Stimulated activated CD4-positive, alpha-beta T cell treated with anti-CD3 and anti-CD28 coated beads, Interleukin-12 subunit alpha, Interleukin-12 subunit beta, amount 100 ng/mL, for 48 hours (primary cell): ENCODE measurements at places on chromosomes 6 and 20.

DNA sequence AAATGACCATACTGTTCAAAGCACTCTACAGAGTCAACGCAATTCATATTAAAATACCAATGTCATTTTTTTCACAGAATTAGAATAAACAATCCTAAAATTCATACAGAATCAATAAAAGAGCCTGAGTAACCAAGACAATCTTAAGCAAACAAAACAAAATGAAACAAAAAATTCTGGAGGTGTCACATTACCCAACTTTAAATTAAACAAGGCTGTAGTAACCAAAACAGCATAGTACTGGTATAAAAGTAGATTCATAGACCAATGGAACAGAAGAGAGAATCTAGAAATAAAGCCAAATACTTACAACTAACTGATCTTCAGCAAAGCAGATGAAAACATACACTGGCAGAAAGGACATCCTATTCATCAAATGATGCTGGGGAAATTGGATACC is 346.9 kb upstream of the JAG1 start:
- no peak for DNase-seq

GRCh38 chr6:37878150-37878710 is 58.7 kb downstream of the ZFAND3 start:
- DNase-seq, result no peak

- DNase-seq, result no peak
Measured at GRCh38 chr6:106085692-106085983, 498 bp upstream of the PRDM1 start.

- DNase-seq, result no peak
Measured at GRCh38 chr20:16279320-16279719, 293.9 kb downstream of the KIF16B start.

DNA sequence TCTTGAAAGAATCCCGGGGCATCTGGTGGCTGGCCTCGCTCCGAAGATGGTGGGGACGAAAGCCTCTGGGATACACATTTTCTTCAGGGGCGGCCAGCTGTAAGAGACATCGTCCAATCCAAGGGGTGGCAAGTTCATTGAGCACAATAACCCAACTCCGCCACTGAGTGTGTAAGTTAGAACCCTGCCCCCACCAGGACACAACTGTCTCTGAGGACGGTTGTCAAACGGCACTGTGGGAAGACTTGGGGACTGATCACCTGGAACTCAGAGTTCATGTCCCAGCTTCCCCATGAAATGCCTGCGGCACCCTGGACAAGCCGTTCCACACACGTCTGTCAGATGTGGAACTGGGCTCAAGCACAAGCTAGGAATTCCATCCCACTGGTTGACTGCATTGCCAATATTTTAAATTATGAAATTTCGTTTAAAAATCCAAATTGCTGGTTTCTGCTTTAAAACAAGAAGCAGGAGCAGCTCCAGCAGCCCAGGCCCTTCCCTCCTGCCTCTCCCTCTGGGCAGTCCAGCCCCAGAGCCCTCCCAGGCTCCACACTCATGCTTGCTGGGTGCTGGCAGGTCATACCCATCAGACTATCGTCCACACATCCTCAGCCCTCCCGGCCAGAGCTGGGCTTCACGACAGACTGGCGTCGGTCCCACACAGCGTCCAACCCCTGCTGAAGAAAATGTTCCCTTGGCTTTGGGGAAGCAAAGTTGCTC is 80.9 kb upstream of the AFDN start:
- no peak for DNase-seq

DNA sequence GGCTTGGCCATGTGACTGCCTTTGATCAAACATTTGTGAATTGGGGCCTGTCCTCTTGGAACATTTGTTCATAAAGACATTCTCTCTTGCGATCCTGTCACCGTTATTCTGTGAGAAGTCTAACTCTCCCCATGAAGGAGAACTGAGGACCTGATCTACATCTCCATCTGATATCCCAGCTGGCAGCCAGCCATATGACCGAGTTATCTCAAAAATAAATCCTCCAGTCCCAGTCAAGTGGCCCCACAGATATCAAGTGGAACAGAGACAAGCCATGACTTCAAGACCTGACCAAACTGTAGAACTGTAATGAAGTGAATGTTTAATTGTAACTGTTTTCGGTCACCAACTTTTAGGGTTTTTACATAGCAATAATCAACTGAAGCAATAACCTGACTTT is 25.7 kb downstream of the SNX3 start:
- DNase-seq, result no peak

DNA sequence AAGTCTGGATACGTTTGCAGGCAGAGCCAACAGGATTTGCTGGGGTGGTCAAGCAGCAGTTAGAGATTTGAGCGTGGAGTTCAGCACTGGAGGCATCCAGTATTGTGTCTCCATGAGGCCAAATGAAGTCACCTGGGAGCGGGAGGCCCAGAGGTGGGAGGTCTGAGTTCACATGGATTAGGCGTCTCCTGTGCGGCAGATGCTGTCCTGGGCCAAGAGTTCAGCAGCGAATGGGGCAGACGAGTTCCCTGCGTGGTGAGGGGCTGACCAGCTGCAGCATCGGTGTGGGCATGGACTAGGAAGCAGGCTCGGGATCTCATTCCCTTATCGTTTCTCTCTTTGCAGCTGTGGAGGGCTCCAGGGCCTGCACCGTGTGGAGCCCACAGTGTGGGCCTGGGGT is 66.2 kb downstream of the BCAS4 start:
- no peak for DNase-seq

GRCh38 chr6:48144021-48144420 is 33.0 kb upstream of the PTCHD4 start:
- no peak for DNase-seq

GRCh38 chr6:51463321-51463720 is 624.1 kb downstream of the PKHD1 start:
- no peak for DNase-seq

- no peak for DNase-seq
Measured at GRCh38 chr6:42154461-42155209, 12.2 kb upstream of the C6orf132 start.

GRCh38 chr6:139847457-139847813 is 473.0 kb upstream of the CITED2 start:
- no peak for DNase-seq

DNA sequence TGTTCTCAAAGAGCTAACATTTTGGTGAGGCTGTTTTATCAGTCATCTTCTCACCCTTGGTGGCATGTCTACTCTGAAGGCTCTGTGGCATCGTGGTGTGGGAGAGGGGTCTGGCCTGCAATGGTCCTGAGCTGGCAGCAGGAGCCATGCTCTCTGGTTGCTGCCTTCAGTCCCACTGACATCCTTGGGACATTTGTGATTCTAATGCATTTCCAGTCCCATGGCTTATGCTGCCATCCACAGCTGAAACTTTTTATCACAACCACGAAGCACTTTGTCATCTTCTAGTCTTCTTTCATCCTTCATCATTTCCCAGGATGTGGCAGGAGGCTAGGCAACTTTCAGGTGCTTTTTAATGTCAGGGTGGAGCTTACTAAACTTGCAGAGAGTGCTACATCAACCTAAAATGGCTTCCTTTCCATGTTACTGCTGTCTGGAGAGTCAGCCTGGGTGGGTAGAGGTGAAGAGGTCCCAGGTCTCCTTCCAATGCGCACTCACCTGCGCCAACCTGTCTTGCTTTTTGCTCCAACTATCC is 77.1 kb downstream of the GPR63 start:
- no peak for DNase-seq

DNA sequence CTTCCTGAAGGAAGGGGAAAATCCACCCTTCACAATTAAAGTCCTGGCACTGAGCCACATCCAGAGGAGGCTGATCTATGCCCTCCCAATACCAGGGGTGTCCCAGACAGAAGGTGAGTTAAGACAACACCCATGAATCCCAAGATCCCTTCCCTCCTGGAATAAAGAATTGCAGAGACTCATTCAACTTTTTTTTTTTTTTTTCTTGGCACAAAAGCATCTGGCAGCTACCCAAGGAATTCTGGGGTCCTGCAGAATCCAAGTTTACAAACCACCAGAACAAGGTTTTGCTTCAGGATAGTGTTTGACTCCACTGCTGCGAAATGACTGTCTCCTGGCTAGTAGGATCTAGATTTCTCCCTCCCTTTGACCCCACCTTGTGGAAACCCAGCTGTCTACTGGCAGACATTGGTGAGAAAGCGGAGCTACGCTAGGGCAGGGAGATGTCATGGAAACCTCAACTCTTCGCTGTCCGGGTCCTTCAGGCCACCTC is 37.4 kb downstream of the JAG1 start:
- no peak for DNase-seq

GRCh38 chr6:133544419-133544818 is 303.3 kb downstream of the EYA4 start:
- no peak for DNase-seq
